ENCODE measurements at places on chromosomes 7 and 10.

DNA sequence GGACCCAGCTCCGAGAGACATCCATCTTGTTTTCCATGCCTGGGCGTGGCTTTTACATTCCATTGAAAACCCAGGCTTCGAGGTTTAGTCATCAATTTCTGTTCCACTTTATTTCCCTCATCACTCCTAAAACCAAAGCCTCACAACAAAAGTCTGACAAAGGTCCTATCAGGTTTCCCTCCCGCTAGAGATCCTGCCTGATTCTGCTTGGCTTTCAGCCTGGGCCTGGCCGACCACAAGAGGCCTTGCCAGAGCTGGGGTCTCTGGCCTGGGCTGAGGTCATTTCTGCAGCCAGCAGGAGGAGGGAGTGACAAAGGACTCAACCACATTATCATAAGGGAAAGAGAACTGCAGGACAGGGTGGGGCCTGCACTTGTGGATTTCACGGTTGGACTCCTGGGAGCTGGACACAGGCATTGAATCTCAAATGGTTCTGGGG lies 167.0 kb downstream of the FANK1 start:
- DNase-seq = no peak

GRCh38 chr10:74677951-74678350 lies 148.4 kb upstream of the KAT6B start:
- no peak for DNase-seq

GRCh38 chr10:55491712-55492111 lies 690.7 kb upstream of the PCDH15 start:
- DNase-seq = no peak

DNA sequence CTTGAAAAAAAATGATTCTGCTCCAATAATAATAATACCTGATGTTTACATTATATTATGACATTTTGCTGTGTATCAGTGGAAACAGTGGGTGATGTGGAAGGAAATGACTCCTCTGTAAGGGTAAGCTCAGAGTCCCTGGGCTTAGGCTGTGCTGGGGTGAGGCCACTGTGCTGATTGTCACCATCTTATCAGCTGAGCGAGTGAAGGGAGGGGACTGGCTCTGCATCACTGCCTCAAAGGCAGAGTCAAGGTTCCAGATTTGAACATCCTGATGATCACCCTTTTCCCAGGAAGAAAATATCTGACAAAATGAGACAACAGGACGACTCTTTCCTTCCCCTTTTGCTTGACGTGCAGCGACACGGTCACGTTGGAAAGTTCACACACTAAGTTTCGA lies 24.0 kb upstream of the HABP2 start:
- no peak for DNase-seq

DNA sequence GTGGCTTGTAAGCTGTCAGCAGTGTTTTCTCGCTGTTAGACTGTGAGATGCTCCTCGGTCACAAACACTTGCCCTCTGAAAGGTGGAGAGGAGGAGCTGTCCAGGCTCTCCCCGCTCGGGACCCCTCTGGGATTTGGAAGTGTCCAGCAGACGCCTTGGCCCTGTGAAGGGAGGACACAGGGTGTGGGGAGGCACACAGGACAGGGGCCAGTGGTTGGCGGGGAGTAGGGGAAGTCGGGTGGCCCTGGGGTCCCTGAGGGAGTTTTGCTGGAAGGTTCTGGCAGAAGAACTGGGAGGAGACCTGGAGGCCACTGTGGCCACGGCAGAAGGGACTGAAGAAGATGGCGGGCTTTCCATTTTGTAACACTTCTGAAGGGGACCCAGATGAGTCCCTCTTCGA lies 47.2 kb upstream of the DPYSL4 start:
- DNase-seq = no peak

DNA sequence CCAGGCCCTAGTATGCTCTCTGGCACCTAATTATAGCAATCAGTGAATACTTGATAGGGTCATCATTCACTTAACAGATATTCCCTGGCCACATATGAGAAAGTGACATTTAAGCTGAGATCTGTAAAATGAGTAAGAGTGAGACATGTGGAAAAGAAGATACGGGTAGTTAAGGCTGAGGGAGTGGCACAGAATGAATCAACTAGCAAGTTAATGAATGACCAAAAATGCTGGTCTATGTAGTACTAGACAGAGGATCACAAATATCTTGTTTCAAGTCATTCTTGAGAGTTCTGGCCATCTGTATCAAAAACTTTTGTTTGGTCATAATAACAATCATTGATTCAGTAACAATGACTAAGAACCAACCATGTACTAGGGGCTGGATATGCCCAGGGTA lies 954.9 kb downstream of the CNTNAP2 start:
- DNase-seq = no peak

GRCh38 chr7:43653466-43653865 lies 70.6 kb downstream of the STK17A start:
- no peak for DNase-seq

GRCh38 chr10:5271526-5271925 lies 74.9 kb downstream of the AKR1C4 start:
- DNase-seq = no peak

GRCh38 chr10:129851941-129852640 lies 112.0 kb downstream of the EBF3 start:
- DNase-seq = no peak

- DNase-seq = no peak
Observed at GRCh38 chr7:84390845-84391244, 196.3 kb upstream of the SEMA3A start.

- peak; percentile 30 for DNase-seq
Observed at GRCh38 chr10:45374350-45375052, 485 bp downstream of the ALOX5 start.

GRCh38 chr10:124144536-124144935 lies 51.1 kb upstream of the CHST15 start:
- no peak for DNase-seq

DNA sequence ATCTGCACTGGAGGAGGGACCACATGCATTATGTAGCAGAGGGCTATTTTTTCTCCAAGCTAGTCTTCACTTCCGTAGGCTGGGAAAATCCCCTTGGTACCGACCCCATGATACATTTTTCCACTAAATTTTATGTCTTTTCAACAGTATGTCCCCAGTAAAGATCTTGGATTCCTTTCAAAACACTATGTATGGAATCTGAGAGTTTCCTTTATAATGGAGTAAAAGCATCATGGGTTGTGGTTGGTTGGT lies 4.8 kb upstream of the ZNRF2 start:
- DNase-seq = no peak

Data from stimulated activated CD4-positive, alpha-beta T cell treated with anti-CD3 and anti-CD28 coated beads, Interleukin-15, amount 100 ng/mL, for 24 hours (primary cell).